ENCODE measurements at places on chromosomes 12 and 14.
A peak's percentile ranks its signal among the peaks of the same experiment; 100 is the strongest.

DNA sequence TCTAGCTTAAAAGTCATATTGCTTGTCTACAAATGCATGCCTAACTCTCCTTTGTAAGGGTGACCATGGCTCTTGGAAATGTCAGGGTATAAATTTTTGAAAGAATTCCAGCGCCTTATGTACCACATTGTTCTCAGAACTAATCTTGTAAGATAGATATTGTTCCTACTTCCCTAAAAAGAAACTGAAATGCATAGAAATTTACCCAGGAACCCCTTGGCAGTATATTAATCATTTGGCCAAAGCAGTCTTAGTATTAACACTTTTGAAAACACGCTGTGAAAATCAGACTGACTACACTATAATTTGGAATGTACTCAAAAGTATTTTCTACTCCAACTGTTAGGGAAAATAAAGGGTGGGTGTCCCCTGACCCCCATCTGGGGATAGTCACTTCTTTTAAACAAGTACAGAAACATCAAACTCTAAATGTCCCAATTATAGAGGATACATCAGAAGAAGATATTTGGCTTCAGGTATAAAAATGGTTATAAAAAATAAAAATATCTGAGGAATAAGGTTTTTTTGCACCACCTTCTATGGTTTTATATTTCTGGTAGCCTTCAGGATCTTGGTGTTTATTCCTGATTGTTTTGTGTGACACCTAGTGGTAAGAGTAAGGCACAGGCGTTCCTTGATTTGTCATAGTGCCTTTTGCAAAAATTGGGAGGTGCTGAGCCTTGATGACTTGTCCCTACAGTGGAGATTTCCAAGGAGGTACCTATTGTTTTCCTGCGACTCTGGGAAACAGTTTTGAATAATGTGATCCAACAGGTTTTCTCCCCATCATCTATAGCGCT, 2.2 kb upstream of the NFKBIA start:
- peak; percentile 83 for DNase-seq

GRCh38 chr12:12837813-12838153, 24.6 kb downstream of the DDX47 start:
- no peak for DNase-seq

GRCh38 chr12:64756376-64756775, 2.8 kb downstream of the GNS start:
- no peak for DNase-seq

GRCh38 chr14:105412771-105413543, 6.7 kb upstream of the MTA1 start:
- DNase-seq: no peak

DNA sequence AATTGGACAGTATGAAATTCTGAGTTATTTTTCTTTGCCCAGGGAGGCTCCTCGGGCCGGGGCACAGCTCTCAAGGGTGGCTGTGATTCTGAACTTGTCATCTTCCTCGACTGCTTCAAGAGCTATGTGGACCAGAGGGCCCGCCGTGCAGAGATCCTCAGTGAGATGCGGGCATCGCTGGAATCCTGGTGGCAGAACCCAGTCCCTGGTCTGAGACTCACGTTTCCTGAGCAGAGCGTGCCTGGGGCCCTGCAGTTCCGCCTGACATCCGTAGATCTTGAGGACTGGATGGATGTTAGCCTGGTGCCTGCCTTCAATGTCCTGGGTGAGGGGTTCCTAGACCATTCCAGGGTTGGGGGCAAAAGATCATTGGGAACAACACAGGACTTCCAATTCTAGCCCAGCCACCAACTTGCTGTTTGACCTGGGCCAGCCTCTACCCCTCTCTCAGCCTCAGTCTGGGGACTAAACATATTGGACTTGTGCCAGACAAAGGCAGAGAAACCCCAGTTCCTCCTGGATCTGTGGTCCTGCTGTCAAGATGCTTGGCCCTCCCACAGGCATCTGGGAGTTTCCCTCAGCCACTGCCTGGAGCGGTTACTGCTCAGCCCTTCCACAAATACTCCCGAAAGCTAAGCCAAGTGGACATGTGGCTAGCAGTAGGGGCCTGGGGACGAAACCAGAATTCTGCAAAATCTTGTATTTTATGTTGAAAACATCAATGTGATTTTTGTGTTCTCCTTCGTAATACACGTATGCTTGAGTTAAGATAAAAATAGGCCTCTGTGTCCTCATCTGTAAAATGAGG, 3.5 kb downstream of the OAS3 start:
- DNase-seq: no peak

DNA sequence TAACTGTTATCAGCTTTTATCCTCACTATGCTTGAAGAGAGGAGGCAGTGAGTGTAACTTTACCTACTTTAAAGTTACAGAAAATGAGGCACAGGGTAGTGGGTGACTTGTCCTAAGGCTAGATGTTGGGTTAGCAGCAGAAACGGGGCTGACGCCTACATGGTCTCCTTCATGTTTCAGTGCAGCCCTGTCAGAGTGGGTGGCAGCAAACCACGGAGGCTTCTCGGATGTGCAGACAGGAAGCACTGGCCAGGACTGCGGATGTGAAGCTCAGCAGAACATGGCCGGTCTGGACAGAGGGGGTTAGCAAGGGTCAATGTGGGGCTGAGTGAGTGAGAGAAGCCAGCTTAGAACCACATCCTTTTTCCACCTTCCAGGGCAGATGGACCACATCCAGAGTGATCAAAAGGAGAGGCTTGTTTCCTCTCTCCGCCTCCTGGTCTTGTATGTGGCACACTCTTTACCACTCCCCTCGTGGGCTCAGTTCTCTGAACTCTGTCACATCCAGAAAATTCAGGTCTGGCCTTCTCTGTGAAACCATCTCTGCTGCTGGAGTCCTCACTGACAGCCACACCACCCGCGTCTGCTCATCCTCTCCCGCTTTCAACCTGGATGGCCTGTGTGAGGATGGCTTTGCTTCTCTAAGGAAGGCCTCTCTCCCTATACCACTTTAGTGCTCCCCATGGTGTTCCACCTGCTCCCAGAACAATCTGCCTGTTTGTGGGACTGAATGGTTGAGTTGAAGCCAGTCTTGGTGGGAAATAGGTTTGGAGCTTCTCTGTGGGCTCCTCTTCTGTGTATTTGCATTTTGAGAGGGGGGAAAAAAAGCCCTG, 14.1 kb downstream of the SUSD6 start:
- DNase-seq: no peak

DNA sequence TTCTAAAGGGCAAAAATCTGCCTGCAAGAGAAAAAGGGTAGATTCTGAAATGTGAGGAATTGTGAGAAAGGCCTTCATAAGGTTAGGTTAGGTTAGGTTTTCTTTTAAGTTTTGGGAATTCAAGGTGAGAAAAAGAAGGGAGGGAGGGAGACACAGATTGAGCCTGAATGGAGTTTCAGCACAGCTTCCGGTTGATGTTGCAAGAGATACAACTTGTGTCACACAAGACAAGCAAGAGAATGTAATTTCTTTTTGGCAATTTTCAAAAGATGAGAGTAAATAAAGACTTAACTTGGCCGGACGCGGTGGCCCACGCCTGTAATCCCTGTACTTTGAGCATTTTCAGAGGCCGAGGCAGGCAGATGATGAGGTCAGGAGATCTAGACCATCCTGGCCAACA, 63.8 kb downstream of the CPSF2 start:
- DNase-seq: no peak

DNA sequence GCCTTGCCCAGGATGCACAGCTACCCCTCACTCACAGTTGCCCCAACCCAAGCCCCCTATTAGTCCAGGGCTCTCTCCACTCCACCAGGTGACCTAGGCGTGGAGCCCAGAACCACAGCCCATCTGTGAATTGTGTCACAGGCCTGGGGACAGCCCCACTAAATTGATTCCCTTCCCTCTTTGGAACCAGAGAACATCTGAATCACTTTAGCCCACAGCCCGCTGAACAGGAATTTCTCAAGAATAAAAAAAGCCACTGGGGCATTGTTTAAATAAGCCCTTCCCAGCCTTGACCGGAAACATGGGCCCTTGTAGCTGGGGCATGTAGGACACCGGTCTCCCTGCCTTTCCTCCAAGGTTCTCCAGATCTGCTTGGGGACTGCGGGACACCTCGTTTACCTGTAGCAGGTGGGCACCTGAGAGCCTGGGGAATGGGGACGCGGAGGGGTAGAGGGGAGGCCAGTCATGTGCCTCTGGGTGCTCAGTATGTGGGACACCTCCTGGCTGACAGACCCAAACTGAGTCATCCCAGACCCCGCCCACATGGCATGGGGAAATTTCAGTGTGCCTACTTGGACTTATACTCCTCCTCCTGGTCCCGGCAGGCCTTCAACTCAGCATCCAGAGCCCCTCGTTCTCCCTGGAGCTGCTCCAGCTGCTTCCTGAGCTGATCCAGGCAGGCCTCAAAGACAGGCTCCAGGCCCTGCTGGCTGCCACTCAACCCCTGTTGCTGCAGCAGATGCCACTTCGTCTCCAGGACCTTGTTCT, 1.3 kb downstream of the KRT78 start:
- no peak for DNase-seq

DNA sequence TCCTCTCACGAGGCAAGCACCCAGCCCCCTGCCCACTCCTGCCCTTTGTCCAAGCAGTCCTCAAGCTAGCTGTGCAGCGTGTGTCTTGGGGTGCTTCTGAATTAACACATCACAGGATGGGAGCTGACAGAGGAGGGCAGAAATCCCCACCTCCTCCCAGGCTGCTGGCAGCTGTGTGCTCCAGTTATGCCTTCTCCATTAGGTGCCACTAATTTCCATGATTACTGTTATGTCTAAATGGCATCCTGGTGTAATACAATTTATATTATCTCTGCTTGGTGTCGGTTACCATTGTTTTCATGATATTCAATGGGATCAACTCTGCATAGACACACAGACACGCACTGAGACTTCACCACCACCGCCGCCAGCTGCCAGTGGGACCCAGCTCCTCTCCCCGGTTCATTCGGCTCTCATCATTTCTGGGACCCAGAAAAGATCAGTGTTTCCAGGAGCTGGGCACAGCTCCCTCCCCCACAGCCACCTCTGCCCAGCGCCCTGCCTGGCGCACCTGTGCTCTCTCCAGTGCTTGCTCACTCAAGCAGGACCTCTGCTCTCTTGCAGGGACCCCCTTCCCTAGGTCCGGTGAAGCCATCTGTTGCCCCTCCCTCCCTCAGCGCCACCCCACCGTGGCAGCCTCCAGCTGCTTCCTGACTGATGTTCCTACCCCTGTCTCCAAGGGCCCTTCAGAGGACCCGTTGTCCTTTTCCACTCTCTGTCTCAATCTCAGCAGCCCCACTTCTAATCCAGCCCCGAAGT, 167.5 kb upstream of the FKBP4 start:
- peak; percentile 18 for DNase-seq

DNA sequence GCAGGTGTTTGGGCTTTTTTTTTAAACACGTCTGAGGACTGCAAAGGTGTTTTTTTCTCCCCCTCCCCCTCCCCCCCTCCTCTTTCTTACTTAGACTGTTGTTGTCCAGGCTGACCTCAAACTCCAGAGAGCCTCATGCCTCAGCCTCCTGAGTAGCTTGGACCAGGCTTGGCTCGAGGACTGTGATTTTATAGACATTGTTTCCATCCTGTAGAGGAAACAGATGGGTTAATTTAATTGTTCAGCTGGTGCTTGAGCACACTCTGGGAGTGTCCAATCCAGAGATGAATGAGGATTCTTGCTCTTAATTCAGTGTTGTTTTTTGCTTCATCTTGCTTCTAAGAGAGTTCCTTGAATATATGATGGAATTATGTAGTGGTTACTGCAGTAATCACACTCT, 42.1 kb downstream of the RASSF3 start:
- no peak for DNase-seq

GRCh38 chr12:116927244-116927940, 16.6 kb downstream of the FBXW8 start:
- DNase-seq: no peak

- DNase-seq: peak; percentile 64
These were observed 39.6 kb downstream of the RHOF start for GRCh38 chr12:121753844-121754264.

DNA sequence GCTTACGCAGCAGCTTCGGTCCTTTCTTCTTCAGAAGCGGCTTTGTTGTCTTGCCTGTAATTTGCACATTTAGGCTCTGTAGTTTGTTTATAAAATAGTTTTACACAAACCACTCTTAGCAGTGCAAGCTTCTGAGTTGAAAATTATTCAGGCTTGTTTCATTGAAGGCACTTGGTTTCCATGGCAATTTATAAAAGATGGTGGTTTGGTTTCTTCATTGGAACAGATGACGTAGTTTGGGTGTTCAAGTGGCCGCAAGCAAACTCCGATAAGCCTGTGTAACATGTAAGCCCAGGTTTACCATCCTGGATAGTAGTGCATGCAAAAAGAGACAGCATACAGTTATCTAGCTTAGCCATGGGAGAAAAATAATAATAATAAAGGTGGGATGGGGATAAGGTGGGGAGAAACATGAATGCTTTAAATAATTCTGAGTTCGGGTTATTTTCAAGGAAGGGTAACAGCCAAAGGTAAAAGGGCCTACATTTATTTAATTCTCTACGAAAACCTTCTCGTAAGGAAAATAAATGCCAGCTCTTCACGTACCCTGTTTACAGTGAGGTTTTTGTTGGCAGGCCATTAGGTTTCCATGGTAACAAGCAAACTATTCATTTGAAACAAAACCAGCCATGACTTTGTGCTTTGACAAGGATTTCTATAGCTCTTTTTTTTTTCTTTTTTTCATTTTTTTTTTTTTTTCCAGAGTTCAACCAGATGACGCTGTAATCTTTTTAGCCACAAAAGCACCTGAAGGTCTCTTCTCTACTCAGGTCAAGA, 189.6 kb upstream of the RPL10L start:
- peak; percentile 68 for DNase-seq

GRCh38 chr12:54154681-54155186, 34.1 kb downstream of the SMUG1 start:
- DNase-seq: no peak

GRCh38 chr14:94680862-94681288, 68.7 kb downstream of the SERPINA3 start:
- peak; percentile 33 for DNase-seq

- no peak for DNase-seq
These were observed 123.0 kb downstream of the PLXNC1 start for GRCh38 chr12:94271351-94271750.

GRCh38 chr12:93153321-93153720, 224.2 kb upstream of the EEA1 start:
- no peak for DNase-seq

DNA sequence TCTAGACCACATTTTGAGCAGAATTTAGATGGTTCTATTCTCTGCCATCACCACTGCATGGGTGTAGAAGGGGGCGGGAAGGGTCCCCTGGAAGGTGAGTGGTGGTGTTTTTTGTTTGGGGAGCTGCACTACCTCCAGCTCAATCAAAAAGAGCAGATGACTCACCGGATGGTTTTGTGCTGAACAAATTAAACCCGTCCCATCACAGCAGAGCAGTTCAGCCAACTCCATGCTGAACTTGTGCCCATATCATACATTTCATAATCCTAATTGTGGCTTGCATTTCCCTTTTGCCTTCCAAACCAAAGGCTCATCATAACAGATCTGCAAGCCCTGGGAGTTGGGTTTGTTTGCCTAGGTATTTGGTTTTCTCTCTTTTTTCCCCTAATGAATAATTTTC, 53.0 kb upstream of the RPH3A start:
- DNase-seq: no peak

- DNase-seq: no peak
These were observed 38.3 kb upstream of the LTA4H start for GRCh38 chr12:96073346-96074330.
